ENCODE measurements at places on chromosomes 2 and 18. TPM values are rescaled to one million over a fixed set of nuclear protein-coding genes. Genes with fewer than 3 reads are reported as not detected.

GRCh38 chr2:98828793-98829371, 98.0 kb upstream of the MGAT4A start:
- H3K4me3 ChIP-seq, result no peak overlapping the region
- H3K27ac ChIP-seq, result no peak overlapping the region
- no peaks in the 10 kb centered on the region for H3K4me1 ChIP-seq
- no peaks in the 10 kb centered on the region for H3K27me3 ChIP-seq
- H3K36me3 ChIP-seq, result peaks cover 17% of the 10 kb centered on the region
- no peak for DNase-seq

GRCh38 chr18:40210696-40211095, 1744.3 kb upstream of the PIK3C3 start:
- H3K27me3 ChIP-seq, result no peaks in the 10 kb centered on the region
- no peak overlapping the region for H3K27ac ChIP-seq
- H3K4me1 ChIP-seq, result no peaks in the 10 kb centered on the region
- no peak overlapping the region for H3K4me3 ChIP-seq
- H3K36me3 ChIP-seq, result no peaks in the 10 kb centered on the region

- no peak overlapping the region for H3K4me3 ChIP-seq
- no peaks in the 10 kb centered on the region for H3K27me3 ChIP-seq
- no peak for DNase-seq
- H3K27ac ChIP-seq, result no peak overlapping the region
- H3K4me1 ChIP-seq, result no peaks in the 10 kb centered on the region
Observed at GRCh38 chr2:7929281-7929680, 752.6 kb upstream of the ID2 start.

- H3K36me3 ChIP-seq, result no peaks in the 10 kb centered on the region
- H3K4me1 ChIP-seq, result no peaks in the 10 kb centered on the region
- H3K27ac ChIP-seq, result no peak overlapping the region
- H3K4me3 ChIP-seq, result no peak overlapping the region
- no peak for DNase-seq
Observed at GRCh38 chr2:200146501-200146900, 160.0 kb upstream of the SPATS2L start.

- peaks cover 16% of the 10 kb centered on the region for H3K27me3 ChIP-seq
- peak overlapping the region; percentile 67 for H3K27ac ChIP-seq
Observed at GRCh38 chr18:74196220-74197119, 48.1 kb downstream of the TIMM21 start.

DNA sequence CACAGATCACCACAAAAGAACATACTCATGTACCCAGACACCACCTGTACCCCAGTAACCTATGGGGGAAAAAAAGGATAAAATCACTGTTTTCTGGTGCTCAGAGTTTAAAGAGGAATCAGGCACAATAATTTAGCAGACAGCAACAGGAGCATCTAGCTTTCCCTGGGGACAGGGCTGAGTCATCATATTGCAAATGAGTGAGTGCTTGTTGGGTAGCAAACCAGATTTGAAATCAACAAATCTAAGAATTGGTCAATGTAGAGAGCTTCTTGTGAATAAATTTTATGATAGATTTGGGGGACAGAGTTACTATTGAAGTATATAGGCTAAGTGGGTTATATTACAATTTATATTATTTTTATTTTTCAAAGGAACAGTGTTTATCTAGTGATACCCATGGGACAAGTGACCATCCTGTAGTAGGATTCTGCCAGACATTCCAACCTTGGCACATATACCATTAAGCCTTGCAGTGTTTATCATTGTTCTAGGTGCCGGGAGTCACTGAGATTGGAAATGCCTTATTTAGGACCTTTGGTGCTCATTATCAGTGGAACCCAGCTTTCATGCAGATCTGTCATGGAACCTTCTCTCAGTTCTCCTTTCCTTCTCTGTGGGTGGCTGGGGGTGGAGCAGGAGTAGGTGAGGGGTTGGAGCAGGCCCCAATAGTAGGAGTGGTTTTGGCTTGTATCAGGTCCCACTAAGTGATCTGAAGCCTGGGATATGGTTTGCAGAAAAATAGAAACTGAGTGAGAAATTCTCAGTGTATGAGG, 117.2 kb downstream of the CERS6 start:
- peaks cover 9% of the 10 kb centered on the region for H3K4me1 ChIP-seq
- H3K27ac ChIP-seq, result no peak overlapping the region
- H3K36me3 ChIP-seq, result no peaks in the 10 kb centered on the region
- no peak overlapping the region for H3K4me3 ChIP-seq
- no peaks in the 10 kb centered on the region for H3K27me3 ChIP-seq

DNA sequence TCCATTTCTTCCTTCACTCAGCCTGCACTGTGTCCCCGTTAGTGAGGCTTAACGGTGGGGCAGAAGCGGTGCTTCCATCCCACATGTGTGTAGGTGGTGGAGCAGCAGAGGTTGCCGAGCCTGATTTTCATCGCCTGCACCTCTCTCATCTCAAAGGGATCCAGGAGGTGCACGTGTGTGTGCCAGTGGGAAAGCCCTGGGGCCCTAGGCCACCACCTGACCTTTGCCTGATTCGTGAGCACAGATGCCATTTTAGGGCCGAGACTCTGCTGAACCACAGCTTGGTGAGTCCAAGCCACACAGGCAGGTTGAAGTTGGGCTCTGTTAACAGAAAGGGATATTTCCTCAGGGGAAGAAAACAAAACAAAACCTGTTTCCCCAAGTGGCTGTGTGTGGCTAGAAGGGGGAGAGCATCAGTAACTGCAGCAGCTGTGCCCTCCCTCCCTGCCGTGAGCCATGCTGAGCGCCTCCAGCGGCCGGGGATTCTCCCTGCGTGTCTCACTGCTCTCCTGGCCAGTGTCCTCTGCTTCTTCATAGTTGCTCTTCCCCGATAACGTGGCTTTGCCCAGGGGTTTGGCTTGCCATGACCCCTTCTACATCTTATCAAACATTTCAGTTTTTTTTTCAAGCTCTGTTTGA, 81.5 kb downstream of the MAPRE2 start:
- DNase-seq, result no peak
- H3K4me3 ChIP-seq, result no peak overlapping the region
- H3K4me1 ChIP-seq, result no peaks in the 10 kb centered on the region
- H3K27me3 ChIP-seq, result no peaks in the 10 kb centered on the region
- no peaks in the 10 kb centered on the region for H3K36me3 ChIP-seq
- H3K27ac ChIP-seq, result no peak overlapping the region

DNA sequence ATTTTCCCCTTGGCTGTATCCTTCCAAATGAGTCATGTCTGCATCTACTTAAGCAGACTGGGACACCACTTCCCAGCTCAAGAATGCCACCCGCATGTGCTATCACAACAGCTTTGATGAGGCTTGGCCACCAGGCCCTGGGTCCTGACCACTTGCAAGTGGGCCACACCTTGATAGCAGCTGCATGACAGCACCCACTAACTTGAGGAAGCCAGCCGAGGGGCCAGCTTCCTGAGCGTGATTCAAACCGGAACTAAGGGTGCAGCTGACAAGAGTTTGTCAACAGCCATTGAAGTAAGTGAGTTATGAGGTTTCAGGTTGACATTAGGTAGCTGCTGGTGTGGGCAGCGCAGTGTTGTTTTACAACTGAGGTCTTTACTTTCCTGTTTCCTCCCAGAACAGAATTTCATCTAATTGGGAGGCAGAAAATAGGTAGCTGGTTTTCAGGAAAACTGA, 54.4 kb downstream of the EPHA4 start:
- H3K4me3 ChIP-seq, result no peak overlapping the region
- H3K27me3 ChIP-seq, result no peaks in the 10 kb centered on the region
- no peaks in the 10 kb centered on the region for H3K36me3 ChIP-seq
- no peak overlapping the region for H3K27ac ChIP-seq
- peak; percentile 23 for DNase-seq

DNA sequence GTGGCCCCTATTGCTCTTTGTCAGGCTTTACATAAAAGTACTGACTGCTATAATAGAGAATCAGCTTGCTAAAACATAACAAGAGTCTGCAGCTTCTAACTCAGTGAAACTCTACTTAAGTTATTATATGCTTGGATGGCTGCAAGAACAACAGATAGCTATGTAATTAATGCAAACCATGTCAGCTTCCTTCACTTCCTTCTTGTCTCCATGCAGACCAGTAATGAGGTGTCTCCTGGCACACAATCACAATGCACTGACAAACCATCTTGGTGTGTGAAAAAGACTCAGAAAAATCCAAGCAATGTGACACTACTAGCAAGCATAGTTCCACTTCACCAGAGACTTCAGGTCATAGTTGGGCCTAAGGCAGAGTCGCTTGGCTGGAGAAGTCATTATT, 2068.9 kb upstream of the PIK3C3 start:
- no peaks in the 10 kb centered on the region for H3K36me3 ChIP-seq
- DNase-seq, result no peak
- no peak overlapping the region for H3K4me3 ChIP-seq
- no peaks in the 10 kb centered on the region for H3K4me1 ChIP-seq
- no peaks in the 10 kb centered on the region for H3K27me3 ChIP-seq

DNA sequence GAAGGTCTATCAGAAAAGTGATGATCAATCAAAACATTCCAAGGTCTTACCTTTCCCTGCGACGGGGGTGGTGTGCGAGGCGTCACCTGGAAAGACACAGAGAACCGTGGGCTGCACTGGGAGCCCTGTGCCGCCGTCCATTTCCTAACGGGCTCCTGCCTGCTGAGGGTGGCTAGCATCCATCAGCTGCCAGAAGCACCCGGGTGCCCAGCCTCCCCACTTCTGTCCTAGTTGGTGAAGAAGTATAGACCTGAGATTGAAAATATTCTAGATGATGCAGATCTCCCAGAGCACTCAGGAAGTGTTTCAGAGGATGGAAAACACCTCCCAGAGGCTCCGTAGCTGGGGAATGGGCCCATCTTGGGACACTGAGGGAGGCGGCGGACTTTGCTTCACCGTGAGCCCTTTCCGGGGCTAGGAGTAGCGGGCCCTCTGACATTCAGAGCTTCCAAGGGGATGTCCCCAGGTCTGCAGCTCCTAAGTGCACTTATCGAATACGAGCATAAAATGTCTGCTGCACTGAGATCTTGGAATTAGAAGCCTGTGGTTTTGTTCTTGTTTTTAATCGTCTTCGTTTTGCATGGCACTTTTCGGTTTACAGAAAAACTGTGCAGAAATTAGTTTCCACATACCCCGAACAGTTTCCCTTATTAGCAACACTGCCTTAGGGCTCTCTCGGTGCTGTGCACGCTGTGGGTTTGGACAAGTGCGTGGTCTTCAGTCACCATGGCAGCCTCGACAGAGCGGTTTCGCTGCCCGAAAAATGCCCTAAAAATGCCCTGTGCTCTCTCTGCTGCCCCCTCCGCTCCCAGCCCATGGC, 143.5 kb downstream of the MBP start:
- no peaks in the 10 kb centered on the region for H3K27me3 ChIP-seq
- DNase-seq, result no peak
- no peaks in the 10 kb centered on the region for H3K4me1 ChIP-seq
- no peak overlapping the region for H3K4me3 ChIP-seq
- no peaks in the 10 kb centered on the region for H3K36me3 ChIP-seq

GRCh38 chr2:3659447-3660432, 1.7 kb downstream of the ALLC start:
- no peak overlapping the region for H3K4me3 ChIP-seq
- peaks cover 9% of the 10 kb centered on the region for H3K4me1 ChIP-seq
- no peak overlapping the region for H3K27ac ChIP-seq
- H3K27me3 ChIP-seq, result peaks cover 4% of the 10 kb centered on the region
- no peaks in the 10 kb centered on the region for H3K36me3 ChIP-seq

- no peak overlapping the region for H3K4me3 ChIP-seq
- H3K36me3 ChIP-seq, result peaks cover 38% of the 10 kb centered on the region
- no peaks in the 10 kb centered on the region for H3K27me3 ChIP-seq
- H3K4me1 ChIP-seq, result peaks cover 11% of the 10 kb centered on the region
Observed at GRCh38 chr18:59897321-59897954, 2.4 kb upstream of the PMAIP1 start.

DNA sequence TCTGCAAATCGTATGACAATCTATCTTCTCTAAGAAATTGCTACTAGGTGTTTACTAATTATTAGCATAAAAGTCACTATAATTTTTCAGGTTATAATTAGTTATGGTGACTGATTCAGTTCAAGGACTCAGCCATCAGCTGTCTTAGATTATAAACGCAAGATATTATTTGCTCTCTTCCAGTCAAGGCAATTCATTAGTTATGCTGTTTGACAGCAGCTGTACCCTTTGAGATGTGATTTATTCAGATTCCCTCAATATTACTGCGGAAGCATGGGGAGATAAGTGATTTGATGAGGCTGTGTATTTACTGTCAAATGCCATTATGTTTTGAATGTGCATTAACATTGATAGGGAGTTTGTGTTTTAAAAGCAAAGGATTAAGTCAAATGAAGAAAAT, 558.9 kb upstream of the FSIP2 start:
- H3K4me1 ChIP-seq, result no peaks in the 10 kb centered on the region
- H3K4me3 ChIP-seq, result no peak overlapping the region
- no peaks in the 10 kb centered on the region for H3K36me3 ChIP-seq
- no peaks in the 10 kb centered on the region for H3K27me3 ChIP-seq

GRCh38 chr2:41736105-41736567, 311.7 kb upstream of the PKDCC start:
- no peaks in the 10 kb centered on the region for H3K4me1 ChIP-seq
- no peak overlapping the region for H3K27ac ChIP-seq
- no peak for DNase-seq
- H3K4me3 ChIP-seq, result no peak overlapping the region
- no peaks in the 10 kb centered on the region for H3K27me3 ChIP-seq
- no peaks in the 10 kb centered on the region for H3K36me3 ChIP-seq

DNA sequence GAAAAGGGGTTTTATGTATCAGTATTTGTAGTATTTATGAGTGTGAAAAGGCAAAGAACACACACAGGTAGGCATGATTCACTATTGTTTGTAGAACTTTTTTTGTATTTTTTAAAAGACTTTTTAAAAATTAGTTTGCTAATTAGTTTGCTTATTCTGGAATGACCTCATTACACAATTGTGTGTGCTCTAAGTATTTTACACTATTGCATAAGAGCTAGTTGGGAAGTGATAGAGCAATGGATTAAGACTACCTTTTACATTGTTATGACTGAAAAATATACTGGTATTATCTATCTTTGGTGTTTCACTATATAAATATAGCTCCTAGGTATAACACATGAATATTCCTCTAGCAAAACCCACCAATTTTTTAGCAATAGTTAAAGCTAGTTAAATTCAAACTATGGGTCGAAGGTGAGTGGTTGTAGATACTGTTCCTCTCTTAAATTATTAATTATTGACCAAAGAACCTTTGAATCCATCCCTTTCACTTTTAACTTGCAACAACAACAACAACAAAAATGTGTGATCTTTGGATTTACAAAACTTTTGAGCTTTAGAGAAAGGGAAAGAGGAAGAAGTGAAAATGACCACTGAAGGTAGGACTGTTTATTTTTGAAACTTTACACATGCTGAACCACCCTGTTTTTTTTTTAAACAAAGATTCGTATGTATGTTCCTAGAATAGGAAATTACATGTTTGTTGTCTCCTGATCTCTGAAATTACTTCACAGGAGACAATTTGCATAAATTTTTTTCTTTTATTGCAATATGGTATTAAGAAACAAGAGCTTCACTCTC, 18.7 kb downstream of the ITPRID2 start:
- peak overlapping the region; percentile 27 for H3K4me3 ChIP-seq
- peak overlapping the region; percentile 73 for H3K27ac ChIP-seq
- no peaks in the 10 kb centered on the region for H3K27me3 ChIP-seq
- no peak for DNase-seq

GRCh38 chr2:85032621-85033020, 61.7 kb downstream of the KCMF1 start:
- H3K36me3 ChIP-seq, result peaks cover 35% of the 10 kb centered on the region
- no peak overlapping the region for H3K4me3 ChIP-seq
- H3K4me1 ChIP-seq, result peaks cover 8% of the 10 kb centered on the region
- peak overlapping the region; percentile 4 for H3K27ac ChIP-seq

Gene SLC5A7
- total RNA-seq, result not detected

Gene SLC9A2
- 5.7 TPM for total RNA-seq

Gene CNOT9
- total RNA-seq, result 54.2 TPM

Gene DYNAP
- not detected for total RNA-seq

Gene MYO1B
- 64.5 TPM for total RNA-seq

Gene LMAN2L
- 32.6 TPM for total RNA-seq

Gene SCN1A
- total RNA-seq, result not detected

Gene EVX2
- not detected for total RNA-seq

Gene PAX8
- total RNA-seq, result 14.5 TPM

Gene DSG3
- total RNA-seq, result 1.8 TPM

All from Calu3 (cell line).